ENCODE measurements at places on chromosomes 12 and 14. TPM values are rescaled to one million over a fixed set of nuclear protein-coding genes. Genes with fewer than 3 reads are reported as not detected.

The NELL2 gene
- 596 TPM for total RNA-seq

The RFX4 gene
- not detected for total RNA-seq

The RTL1 gene
- total RNA-seq, result 0.09 TPM

The C3AR1 gene
- total RNA-seq, result 3.5 TPM

The EPYC gene
- total RNA-seq, result not detected

The KRT5 gene
- 0.48 TPM for total RNA-seq

The OR10G2 gene
- not detected for total RNA-seq

- peak; percentile 71 for DNase-seq
Observed at GRCh38 chr12:132600048-132601032, 10.0 kb downstream of the LRCOL1 start.

DNA sequence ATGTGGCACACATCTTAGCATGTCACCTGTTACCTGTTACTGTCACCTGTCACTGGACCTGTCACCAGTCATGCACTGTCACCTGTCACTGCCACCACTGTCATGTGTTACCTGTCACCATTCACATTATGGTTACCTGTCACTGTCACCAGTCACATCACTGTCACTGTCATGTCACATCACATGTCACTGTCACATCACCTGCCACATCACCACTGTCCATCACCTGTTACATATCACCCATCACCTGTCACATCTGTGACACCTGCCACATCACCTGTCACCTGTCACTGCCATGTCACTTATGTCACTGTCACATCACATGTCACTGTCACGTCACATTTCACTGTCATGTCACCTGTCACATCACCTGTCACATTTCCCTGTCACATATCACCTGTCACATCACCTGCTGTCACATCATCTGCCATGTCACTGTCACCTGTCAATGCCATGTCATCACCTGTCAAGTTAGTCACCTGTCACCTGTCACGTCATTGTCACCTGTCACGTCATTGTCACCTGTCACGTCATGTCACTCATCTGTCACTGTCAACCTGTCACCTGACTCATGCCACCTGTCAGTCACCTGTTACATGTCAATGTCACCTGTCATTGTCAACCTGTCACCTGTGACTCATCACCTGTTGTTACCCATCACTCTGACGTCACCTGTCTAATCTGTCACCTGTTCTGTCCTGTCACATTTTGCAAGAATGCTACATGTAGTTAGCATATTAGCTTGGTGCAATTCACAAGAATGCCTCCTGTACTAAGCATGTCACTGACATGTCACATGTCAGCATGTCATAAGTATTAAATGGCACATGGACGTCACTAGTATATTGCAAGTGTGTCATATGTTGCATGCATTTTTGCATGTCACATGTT lies 29.0 kb upstream of the TESC start:
- no peak for DNase-seq

DNA sequence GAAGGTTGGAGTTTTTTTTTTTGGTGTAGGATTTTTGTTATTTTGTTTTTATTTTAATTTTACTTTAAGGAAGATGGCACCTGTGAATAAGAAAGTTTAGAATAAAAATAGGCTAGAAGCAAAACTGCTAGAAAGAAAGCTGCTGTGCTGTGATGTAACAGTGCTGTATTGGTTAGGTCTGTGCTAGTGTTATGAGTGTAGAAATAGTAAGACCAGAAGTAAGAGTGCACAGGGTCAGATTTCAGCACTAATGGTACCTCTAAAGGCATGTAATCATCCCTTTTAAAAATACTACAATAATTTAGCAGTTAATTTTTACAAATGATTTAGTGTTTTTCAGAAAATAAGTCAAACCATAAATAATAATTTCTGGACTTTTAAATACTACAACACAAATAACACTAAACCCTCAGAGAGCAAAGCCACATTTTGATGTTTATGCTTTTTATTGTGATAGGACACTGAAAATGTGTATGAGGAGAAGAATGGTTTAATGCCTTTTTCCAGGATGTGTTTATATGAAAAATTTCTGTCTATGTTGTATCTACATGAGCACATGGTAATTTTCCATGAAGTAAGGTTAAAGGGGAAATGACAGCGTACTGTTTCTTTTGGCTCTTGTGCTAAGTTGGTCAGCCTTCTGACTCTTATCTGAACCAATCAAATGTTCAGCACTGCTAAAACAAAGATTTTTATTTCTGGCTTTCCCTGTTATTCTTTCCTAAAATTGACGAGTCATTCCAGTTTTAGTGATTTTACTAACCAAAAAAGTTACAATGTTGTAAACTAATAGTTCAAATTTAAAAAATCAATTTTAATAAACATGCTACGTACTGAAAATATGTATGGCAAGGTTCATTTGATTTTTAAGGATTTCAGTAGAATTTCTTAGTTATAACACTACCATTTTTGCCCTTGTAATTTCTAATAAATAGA lies 96.1 kb downstream of the PPHLN1 start:
- no peak for DNase-seq

- no peak for DNase-seq
Observed at GRCh38 chr12:16062611-16063010, 151.5 kb downstream of the DERA start.

- peak; percentile 51 for DNase-seq
Observed at GRCh38 chr12:80936353-80936641, 1.4 kb downstream of the LIN7A start.

- no peak for DNase-seq
Observed at GRCh38 chr12:24404086-24404815, 454.8 kb upstream of the SOX5 start.

- no peak for DNase-seq
Observed at GRCh38 chr12:39804898-39805297, 185.3 kb upstream of the ABCD2 start.

DNA sequence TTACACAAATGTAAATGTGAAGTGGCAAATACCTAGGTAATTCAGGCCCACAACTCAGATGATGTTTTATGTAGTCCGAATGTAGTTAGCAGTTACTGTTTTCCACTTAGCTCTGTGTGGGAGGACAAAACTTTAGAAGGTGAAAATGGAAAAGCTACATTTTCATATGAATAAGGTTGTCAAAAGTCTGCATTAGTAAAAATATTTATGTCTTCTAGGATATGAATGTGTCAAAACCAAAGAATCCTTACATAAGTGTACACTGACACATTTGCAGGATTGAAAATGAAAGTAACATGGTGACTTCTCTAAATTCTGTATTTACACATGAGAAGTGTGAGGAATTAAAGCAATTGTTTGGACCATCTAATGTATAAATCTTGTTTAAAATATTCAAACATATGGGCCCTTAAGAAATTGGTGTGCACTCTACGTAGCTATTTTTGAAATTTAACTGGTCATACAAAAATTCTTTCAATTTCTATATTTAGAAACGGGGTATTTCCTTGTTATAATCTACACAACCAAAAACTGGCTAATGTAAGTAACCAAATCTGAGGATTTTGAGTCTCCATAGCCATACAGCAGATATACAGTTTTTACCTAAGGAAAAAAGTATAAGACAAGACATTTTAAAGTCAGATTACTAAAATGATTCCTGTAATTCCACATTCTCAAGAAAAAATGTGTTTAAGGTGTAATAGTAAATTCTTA lies 5.4 kb downstream of the CDKN1B start:
- peak; percentile 50 for DNase-seq

DNA sequence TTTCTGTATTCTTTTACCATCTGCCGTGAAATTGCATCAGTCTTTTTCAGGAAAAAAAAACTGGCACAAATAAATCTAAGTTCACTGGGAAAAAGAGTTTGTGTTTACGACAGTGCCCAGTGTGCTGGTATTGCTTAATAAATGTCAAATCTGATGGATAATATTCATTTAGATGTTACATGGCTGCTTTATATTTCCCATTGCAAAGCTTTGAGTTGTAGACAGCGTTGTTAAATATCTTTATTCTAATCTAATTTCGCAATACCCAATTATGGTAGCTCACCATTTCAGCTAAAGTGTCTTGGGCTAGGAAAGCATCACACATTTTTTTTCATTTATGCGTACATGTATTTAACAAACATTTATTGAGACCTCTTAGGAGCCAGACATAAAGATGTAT lies 1994.5 kb upstream of the FLRT2 start:
- DNase-seq, result no peak

- no peak for DNase-seq
Observed at GRCh38 chr12:54300732-54301427, at the start of gene NFE2. Gene NFE2 (minus strand): TSS chr12:54301015. CDS start chr12:54295248, 5,767 bp downstream.

DNA sequence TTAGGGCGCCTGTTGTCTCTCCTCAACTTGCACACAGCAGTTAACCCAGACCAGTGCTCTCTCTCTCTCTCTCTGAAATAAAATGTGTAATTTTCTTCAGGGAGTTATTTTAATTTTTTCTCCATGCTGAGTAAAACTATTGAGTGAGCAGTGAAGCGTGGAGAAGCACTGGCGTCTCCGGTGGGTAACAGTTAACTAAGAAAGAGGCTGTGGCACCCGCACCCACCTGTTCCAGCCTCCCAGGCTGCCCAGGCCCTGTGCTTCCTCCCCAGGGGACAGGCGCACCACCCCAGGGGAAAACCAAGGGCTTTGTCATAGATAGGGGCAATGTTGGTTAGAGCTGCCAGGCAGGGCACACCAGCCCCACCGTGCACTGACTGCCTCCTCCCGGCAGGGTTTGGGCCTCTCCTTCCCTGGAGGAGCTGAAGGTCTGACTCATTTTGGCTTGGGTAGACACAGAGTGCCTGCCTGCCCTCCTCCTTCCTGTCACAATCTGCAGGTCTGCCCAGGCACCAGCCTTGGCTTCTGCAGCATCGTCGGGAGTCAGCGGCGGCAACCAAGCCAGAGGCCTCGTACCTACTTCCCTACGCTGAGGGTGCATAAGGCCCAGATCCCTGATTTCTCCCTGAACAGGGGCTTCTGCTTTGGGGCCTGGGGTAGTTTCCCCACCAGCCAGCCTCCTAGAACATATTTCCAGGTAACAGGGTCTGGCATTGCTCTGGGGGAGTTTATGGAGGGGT lies 3.9 kb downstream of the HOXC5 start:
- peak; percentile 73 for DNase-seq

- DNase-seq, result peak; percentile 9
Observed at GRCh38 chr14:64060648-64061096, 207.9 kb downstream of the SYNE2 start.

- no peak for DNase-seq
Observed at GRCh38 chr12:108853981-108854446, 3.4 kb downstream of the SSH1 start.

DNA sequence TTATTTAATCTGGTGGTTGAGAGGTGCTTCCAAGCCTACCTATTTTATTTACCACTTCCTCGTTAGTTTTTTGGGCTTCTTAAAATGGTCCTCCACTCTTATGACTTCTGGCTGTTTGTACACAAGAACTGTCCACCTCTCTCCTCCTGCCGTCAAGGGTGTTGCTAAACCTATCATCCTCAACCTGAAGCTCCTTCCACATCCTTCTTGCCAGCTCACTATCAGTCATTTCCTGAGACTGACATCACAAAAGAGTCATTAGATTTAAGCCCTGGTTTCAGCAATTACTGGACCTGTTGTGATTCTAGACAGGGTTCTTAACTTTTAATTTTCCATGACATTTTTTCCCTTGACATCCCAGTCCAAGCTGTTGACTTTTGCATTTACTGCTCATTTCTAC lies 91.9 kb downstream of the BICD1 start:
- no peak for DNase-seq

GRCh38 chr14:53470351-53471043 lies 317.4 kb upstream of the DDHD1 start:
- no peak for DNase-seq

DNA sequence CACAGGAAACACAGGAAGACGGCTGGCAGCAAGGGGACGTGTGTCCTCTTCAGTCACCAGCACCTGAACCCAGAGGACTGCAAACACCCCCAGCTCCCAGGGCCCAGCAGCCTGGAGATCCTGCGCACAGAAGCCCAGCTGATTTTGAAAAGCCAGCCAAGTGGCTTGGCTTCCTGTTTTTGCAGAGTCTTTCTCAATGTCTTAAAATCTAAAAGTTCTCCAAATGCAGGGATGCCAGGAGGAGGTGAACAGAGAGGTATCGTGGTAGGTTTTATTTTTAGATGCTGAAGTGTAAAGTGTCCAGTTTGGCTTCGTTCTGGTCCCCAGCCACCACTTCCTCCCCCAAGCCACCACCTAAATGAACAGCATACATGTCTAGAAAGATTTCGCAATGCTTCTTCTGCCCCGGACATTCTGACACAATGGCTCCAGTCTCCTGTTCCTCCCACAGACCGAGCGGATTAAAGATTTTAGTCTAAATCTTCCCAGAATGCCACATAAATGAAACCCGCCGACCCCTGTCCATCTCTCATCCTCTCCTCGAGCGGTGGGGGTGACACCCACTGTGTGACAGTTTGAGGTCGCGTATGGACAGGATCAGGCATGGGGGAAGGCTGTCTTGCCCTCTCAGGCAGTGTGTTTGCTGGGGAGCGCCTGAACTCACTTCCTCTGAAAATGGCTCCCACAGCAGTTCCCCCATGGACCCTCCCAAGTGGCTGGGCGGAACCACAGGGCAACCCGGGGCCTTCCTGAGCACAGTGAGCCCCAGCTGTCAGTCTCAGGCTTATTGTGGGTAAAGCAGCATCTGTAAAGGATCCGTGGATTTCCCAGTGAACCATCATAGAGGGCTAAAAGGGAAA lies 41.6 kb downstream of the ITPK1 start:
- DNase-seq, result peak; percentile 37

DNA sequence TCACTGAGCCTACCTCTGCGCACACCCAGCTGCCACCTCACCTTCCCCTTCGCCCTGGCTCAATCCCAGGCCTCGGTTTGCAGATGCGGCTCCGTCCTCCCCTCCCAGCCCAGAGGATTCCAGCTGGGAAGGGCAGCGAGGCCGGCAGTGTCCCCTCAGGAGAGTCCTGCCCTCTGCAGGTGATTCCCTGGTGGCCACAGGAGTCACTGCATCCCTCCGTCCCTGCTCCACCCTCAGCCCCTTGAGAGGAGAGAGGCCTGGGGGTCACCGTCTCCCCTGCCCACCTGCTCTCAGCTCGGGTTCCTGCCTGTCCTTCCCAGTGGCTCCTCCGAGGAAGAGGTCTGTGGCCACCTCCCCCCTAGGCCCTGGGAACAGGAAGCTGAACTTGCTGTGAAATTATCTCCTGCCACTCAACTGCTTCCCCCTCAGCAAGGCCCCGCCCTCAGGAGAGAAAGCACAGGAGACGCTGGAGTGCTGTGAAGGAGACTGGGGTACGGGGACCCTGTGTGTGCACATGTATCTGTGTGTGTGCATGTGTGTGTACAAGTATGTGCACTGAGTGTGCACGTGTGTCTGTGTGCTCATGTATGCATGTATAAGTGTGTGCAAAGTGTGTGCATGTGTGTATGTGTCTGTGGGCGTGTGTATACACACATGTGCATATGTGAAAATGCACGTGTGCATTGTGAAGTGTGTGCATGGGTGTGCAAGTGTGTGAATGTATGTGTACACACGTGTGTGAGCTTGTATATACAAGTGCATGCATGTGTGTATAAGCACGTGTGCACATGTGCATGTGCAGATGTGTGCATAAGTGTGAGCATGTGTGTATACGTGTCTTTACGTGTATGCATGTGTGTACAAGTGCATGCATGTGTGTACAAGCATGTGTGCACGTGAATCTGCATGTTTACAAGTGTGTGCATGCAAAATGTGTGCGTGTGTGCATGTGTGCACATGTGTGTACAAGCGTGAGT lies 13.2 kb upstream of the GALNT9 start:
- DNase-seq, result peak; percentile 38

All from A673 (cell line).